ENCODE measurements at places on chromosomes 3 and 15. TPM values are rescaled to one million over a fixed set of nuclear protein-coding genes. Genes with fewer than 3 reads are reported as not detected.

- no peak for DNase-seq
These were observed 7.4 kb downstream of the RASGRF1 start for GRCh38 chr15:79083154-79083553.

DNA sequence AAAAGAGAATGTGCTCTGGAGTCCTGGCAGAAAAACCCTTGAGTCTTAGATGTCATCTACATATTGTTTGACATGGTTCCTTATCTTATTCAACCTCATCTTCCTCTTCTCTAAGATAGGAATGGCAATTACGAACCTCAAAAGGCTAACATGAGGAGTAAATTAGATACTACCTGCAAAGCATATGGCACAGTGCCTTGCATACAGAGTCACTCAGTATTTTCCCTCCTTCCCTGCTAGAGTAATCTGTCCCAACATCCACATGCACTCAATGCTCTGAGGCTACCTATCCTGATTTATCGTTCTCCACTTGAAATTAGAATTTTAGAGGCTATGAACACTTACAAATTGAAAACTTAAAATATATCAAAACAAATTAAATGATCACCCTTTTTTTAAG is 386.7 kb downstream of the RSL24D1 start:
- DNase-seq, result no peak

GRCh38 chr3:52032702-52033408 is 23.5 kb downstream of the DUSP7 start:
- DNase-seq, result peak; percentile 61

CSPG5 gene
- 1.2 TPM for total RNA-seq

RAD54L2 gene
- total RNA-seq, result 13.2 TPM

All from right cardiac atrium (tissue), 5 donors.